Right atrium auricular region (tissue), 2 donors: ENCODE measurements at places on chromosomes 7 and 10. TPM values are rescaled to one million over a fixed set of nuclear protein-coding genes. Genes with fewer than 3 reads are reported as not detected.

DNA sequence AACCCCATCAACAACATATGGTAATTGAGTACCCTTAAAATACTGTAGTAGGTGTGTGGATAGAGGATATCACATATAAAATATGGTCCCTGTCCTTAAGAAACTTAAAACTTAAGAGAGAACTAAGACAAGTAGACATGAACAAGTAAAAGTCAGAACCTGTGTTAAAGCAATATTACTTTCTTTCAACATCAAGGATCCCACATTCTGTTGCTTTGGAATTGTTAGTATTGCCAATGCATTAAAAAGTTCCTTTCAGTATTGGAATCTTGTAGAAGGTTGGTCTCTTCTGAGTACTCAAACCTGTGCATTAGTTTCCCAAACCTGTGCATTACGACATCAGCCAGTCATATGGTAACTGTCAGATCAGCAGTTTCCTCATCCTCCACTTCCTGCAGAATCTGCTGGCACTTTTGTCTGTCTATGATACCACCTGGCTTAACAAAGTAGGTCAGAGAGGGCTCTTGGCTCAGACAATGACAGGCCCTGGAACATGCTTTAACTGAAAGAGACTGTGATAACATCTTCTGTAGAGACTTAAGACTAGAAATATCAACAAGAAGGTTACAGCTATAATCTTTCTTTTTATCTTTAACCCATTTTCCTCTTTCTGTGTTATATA lies 56.5 kb downstream of the CCDC71L start:
- no peak for DNase-seq
- H3K27me3 ChIP-seq: no peaks in the 10 kb centered on the region
- H3K36me3 ChIP-seq: no peaks in the 10 kb centered on the region
- no peak overlapping the region for H3K27ac ChIP-seq
- no peak overlapping the region for H3K4me3 ChIP-seq

DNA sequence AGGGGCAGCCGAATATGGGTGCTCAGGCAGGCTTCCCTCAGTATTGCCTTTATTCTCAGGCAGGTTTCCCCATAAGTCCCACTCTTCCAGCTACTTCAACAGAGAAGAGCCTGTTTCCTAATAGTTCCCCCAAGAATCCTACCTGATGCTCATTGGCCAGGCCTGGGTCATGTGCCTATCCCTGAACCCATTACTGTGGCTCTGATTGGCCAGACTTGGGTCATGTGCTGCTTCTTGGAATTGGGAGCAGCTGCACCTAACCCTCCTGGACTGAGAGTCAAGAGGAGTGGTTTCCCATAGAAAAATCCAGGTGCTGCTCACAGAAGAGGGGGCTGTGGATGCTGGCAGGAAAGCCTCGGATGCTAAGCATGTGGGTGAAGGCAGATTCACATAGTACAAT lies 21.7 kb downstream of the OPALIN start:
- H3K27ac ChIP-seq: no peak overlapping the region

- H3K4me1 ChIP-seq: peaks cover 18% of the 10 kb centered on the region
- no peak for DNase-seq
- no peaks in the 10 kb centered on the region for H3K36me3 ChIP-seq
- peak overlapping the region; percentile 26 for H3K4me3 ChIP-seq
These were observed 35.1 kb upstream of the PAX2 start for GRCh38 chr10:100710151-100710871.

YKT6 gene
- total RNA-seq: 43.9 TPM

DNA sequence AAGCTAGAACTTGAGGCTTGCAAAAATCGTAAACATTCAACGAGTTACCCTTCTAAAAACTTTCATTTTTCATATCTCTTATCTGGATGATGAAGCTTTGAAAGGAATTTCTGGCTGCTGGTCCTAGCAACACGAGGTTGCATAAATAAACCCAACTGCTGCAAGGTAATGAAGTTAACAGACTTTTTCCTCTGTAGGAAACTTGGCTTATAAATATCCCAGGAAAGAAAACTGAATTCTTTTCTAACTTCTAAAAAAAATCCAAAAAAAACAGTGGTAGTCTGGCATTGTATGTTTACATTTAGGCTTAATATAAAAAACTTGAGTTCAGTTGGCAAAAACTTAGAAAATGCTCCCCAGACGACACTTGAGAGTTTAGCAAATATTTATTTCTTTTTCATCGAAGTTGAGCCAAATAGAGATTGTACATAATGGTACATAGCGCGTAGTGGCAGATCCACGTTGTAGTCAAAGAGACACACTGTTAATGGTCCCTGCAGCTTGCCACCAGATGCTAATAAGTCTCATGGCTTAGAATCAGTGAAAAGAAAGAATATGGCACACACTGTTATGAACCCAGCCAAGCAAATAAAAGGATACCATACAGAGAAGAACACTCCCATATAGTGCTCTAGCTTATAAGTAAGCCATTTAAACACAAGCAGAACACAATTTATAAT lies 200.3 kb upstream of the PCLO start:
- H3K27ac ChIP-seq: no peak overlapping the region
- no peaks in the 10 kb centered on the region for H3K4me1 ChIP-seq
- H3K4me3 ChIP-seq: no peak overlapping the region
- H3K27me3 ChIP-seq: no peaks in the 10 kb centered on the region

DNA sequence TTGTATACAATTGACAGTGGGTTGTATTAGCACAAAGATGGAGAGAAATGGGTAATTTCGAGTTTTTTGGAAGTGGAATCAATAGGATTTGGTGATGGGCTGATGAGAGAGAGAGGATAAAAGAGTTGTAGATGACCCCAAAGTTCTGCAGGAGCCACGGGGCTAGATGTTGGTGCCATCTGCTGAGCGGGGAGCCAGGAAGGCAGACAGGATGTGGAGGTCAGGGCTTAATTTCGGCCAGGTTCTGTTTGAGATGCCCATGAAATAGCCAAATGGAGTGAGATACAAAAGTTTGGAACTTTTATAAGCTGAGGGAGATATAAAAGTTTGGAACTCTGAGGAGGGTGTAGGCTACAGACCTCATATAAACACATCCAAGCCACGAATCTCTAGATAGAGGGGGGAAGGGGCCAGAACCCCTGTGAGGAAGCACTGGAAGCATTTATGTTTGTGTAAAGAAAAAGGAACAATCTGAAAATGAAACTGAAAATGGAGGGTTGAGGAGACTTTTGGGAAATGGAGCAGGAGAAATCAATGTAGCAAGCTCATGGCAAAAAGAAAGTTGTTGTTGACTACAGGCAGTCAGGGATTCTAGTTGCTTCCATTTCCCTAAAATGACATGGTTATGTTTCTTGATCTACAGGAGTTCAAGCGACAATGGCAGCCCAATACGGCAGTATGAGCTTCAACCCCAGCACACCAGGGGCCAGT lies 2.2 kb downstream of the GIMAP4 start:
- H3K27me3 ChIP-seq: no peaks in the 10 kb centered on the region
- peak overlapping the region; percentile 51 for H3K4me3 ChIP-seq
- peak overlapping the region; percentile 73 for H3K27ac ChIP-seq
- H3K4me1 ChIP-seq: no peaks in the 10 kb centered on the region

ZDHHC16 gene
- total RNA-seq: 39.0 TPM

- no peaks in the 10 kb centered on the region for H3K27me3 ChIP-seq
- H3K27ac ChIP-seq: no peak overlapping the region
- H3K4me3 ChIP-seq: no peak overlapping the region
These were observed 73.9 kb downstream of the PDGFA start for GRCh38 chr7:445563-446288.

- H3K27me3 ChIP-seq: no peaks in the 10 kb centered on the region
- no peak overlapping the region for H3K27ac ChIP-seq
- H3K36me3 ChIP-seq: no peaks in the 10 kb centered on the region
- H3K4me1 ChIP-seq: no peaks in the 10 kb centered on the region
- peak; percentile 71 for DNase-seq
These were observed 118.2 kb downstream of the JAZF1 start for GRCh38 chr7:28062197-28062991.

GRCh38 chr7:92831716-92832533 lies 4.4 kb downstream of the CDK6 start:
- H3K36me3 ChIP-seq: no peaks in the 10 kb centered on the region
- no peaks in the 10 kb centered on the region for H3K4me1 ChIP-seq
- no peak for DNase-seq
- peak overlapping the region; percentile 95 for H3K27ac ChIP-seq
- no peaks in the 10 kb centered on the region for H3K27me3 ChIP-seq

DNA sequence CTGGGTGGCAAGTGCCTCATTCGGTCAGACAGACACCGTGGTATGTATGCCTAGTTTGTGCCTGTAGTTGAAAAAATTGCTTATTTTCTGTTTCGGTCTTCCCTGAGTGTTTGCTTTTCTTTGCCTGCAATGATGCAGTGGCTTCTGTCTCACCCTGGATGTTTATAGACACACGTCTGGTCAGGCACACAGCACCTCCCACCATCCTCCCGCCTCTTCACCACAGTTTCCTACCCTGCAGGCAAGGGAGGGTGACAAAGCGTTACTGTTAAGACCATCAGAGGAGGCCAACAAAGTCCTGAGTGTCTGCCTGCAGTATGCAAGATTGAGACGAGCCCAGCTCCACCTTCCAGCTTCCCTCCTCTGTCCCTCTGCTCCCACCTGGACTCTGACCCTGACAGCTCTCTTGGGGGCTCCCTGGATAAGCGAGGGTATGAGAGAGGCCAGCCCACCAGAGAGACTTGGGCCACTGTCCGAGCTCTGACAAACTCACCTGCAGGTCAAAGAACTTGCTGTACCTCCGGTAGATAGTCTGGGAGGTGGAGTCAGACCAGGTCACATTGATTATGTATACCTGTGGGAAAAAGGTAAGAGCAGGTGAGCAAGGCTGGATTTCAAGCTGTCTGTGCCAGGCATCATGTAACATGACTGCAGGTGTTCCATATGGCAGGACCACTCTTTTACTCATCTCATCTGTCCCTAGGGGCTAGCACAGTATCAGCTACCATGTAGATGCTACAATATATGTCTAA lies 54.4 kb downstream of the SH3PXD2A start:
- no peak for DNase-seq
- H3K27me3 ChIP-seq: no peaks in the 10 kb centered on the region
- no peaks in the 10 kb centered on the region for H3K4me1 ChIP-seq

DNA sequence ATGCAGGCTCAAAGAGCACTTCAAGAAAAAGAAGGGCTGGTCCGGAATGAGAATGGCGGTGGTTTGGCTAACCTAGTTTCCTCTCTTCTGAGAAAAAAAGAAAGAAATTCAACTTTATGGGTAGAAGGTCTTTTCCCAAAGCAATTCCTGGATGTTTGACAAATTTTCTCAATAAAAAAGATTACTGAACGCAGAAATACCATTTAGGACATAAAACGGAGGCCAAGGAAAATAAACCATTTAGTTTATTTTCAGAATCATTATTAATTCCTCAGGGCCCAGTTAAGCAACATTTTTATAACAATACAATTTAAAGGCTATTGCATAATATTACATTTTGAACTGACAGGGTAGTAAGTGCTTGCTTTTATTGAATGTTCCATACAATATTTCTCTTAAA lies 284.6 kb upstream of the ANKRD30A start:
- H3K4me1 ChIP-seq: no peaks in the 10 kb centered on the region
- H3K4me3 ChIP-seq: no peak overlapping the region
- no peaks in the 10 kb centered on the region for H3K27me3 ChIP-seq
- H3K27ac ChIP-seq: no peak overlapping the region
- no peak for DNase-seq

TEX47 gene
- total RNA-seq: not detected

- no peaks in the 10 kb centered on the region for H3K36me3 ChIP-seq
- no peak overlapping the region for H3K27ac ChIP-seq
- no peak for DNase-seq
- H3K4me1 ChIP-seq: no peaks in the 10 kb centered on the region
- H3K4me3 ChIP-seq: no peak overlapping the region
- no peaks in the 10 kb centered on the region for H3K27me3 ChIP-seq
These were observed 104.1 kb downstream of the EVX1 start for GRCh38 chr7:27346531-27347275.

GSTO2 gene
- 0.55 TPM for total RNA-seq

ANKRD61 gene
- not detected for total RNA-seq

DNA sequence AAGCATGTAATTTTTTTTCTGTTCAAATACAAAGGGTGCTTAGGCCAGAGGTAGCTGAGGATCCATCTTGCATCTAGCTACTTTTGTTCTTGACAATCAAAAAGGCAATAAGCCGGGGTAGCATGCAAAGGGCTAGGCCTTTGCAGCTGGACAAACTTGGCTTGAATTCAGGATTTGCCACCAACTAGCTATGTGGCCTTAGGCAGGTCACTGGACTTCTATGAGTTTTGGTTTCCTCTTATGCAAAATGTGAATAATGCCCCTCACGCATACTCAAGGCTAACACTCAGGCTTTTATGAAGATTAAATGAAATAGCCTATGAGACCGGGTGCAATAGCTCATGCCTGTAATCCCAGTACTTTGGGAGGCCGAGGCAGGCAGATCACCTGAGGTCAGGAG lies 19.3 kb downstream of the GFRA1 start:
- no peaks in the 10 kb centered on the region for H3K27me3 ChIP-seq
- no peak overlapping the region for H3K27ac ChIP-seq
- no peaks in the 10 kb centered on the region for H3K4me1 ChIP-seq
- H3K36me3 ChIP-seq: no peaks in the 10 kb centered on the region
- no peak for DNase-seq
- H3K4me3 ChIP-seq: no peak overlapping the region
